ENCODE measurements at places on chromosomes 7 and 10.

- DNase-seq, result no peak
These were observed 76.5 kb upstream of the ADRB1 start for GRCh38 chr10:113967126-113967525.

GRCh38 chr7:106781828-106782544 lies 83.1 kb upstream of the PIK3CG start:
- DNase-seq, result no peak

DNA sequence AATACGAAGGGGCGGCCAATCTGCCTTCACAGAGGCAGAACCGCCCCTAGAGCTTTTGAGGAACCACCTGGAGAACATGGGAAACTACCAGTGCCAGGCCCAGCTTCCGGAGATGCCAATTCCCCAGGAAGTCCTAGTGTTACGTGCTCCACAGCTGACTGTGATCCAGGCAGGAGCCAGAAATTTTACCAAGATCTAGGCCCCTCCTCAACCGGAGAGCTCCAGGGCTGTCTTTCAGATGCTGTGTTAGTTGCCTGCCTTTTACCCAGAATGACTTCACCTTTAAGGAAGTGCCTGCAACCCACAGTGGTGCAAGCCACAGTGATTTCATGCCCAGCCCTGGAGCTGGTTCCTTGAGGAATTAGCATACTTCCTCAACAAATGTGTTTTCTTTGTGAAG lies 62.9 kb downstream of the ELMO1 start:
- no peak for DNase-seq

GRCh38 chr10:71338728-71339495 lies 19.9 kb downstream of the SLC29A3 start:
- no peak for DNase-seq

GRCh38 chr10:43254199-43254730 lies 12.6 kb downstream of the RASGEF1A start:
- DNase-seq, result no peak

GRCh38 chr7:98217623-98218582 lies 6.7 kb downstream of the BHLHA15 start:
- DNase-seq, result no peak

- no peak for DNase-seq
These were observed 72.2 kb upstream of the IL6 start for GRCh38 chr7:22654831-22655230.

GRCh38 chr7:69814421-69814962 lies 216.2 kb downstream of the AUTS2 start:
- no peak for DNase-seq

GRCh38 chr10:111128331-111129180 lies 51.7 kb downstream of the ADRA2A start:
- DNase-seq, result peak; percentile 53

DNA sequence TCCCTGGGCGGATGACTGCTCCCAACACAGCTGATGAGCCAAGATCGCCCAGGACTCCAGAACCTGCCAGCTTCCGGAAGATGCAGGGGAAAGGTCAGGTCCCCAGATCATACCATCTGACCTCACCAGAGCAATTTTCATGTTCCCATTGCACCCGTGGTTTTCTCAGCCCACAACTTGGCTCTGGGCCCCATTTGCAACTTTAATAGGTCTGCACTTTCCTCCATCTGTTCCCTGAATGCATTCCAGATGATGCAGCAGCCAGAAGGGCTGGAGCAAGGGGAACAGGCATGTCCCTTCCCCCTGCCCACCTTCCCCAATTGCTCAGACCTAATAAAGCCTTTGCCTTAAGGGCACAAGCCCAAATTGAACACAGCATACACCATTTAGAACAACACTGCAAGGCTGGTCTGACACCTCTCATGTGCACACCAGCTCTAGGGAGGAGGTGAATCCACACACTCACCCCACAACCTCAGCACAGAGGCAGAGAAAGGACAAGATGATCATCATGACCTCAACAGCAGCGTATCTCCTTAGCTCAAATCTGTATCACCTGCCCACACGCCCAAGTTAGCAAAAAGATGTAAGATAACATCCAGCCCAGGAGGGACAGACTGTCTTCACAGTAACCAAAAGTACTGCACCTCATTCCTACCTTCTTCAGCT lies 87.5 kb downstream of the PLXNA4 start:
- no peak for DNase-seq

DNA sequence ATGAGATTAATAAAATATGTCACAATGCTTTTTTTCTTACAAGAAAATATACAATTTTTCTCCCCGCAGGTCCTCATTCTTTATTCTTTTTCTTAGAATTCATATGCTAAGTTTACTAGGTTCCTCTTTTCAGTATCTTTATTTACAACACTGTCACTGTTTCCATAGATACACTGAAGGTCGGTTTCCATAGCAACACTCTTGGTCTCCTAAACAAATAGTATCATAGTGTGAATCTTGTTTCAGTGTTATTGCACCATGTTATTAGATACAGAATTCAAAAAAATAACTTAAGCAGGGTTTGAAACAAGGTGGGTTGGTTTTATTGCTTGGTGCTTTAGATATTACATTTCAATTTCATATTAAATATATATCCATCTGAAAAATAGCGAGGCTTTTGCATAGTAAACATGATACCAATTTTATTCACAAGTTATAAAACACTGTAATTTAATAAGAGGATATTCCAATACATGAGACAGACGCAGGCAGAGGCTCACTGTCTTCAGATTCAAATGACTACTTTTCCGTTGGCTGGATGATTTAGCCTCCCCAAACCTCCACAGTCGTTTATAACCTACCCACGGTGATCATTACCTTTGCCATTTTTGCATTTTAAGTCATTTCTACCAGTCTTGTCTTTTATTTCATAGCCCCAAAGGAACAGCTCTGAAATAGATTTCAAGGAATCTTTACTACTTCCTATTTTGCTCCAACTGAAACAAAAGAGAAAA lies 88.9 kb upstream of the KLF6 start:
- DNase-seq, result peak; percentile 56

DNA sequence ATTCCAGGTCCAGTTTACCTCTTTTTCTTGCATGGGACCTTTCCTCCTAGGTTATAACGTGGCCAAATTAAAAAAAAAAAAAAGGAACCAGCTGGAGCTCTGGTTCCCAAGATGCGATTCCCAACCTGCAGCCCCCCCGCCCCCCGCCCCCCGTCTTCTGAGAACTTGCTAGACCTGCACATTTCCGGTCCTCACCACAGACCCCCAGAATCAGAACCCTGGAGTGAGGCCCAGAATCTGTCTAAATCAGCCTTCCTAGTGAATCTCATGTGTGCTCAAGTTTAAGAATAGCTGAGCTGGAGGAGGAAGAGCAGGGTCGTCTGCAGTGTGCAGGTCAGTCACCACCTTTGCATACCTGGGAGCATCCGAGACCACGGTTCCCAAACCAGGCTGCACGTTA lies 144.2 kb downstream of the KLF6 start:
- no peak for DNase-seq

DNA sequence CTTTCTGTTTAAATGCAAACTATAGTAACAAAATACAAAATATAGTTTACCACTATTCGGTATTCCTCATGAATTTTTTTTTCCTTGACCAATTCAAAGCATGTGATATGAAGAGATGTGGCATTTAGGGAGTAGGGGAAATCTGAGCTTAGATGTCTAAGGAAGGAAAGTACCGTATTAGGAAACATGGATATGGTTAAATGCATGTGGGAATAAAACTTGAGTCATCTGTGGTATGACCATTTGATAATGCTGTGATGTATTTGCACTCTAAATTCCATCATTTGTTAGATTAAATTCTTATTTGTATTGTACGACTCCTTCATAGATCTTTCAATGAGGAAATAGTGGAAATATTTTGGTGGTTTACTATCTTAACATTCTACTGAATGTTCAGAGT lies 19.7 kb downstream of the AHR start:
- DNase-seq, result no peak

DNA sequence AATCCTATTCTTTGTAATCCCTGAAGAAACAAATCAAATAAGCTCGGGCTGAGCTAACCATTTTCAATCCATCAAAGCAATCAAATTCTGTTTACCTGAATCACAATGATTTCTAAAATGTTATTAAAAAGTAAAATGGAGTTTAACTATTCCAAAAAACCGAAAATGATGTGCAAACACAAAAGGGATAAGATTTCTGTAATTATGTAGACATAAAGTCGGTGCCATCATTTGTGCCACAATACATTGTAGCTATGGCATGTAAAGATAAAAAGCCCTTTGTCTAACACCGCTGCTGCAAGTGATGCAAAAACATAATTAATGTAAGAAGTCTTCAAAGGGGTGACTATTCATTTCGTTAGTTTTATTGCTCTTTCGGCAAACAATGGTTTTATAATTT lies 125.1 kb upstream of the FAM204A start:
- no peak for DNase-seq

DNA sequence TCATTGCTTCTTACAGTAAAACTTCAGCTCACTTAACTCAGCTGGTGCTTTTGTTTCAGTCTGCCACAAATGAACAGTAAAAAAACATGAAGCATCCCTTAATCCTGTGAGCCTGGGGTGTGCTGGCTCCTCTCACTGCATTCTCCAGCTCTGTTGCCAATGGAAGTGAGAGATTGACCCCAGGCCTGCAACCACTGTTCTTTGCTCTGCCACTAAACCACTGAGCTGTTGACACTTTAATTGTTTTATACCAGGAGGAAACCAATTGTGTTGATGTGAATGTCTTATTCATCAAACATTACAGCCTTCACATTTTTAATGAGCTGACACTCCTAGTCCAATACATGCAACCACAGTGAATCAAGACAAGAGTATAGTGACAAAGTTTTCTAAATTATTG lies 69.4 kb upstream of the FZD1 start:
- no peak for DNase-seq

- peak; percentile 55 for DNase-seq
These were observed 8.6 kb downstream of the STAM start for GRCh38 chr10:17652585-17652984.

DNA sequence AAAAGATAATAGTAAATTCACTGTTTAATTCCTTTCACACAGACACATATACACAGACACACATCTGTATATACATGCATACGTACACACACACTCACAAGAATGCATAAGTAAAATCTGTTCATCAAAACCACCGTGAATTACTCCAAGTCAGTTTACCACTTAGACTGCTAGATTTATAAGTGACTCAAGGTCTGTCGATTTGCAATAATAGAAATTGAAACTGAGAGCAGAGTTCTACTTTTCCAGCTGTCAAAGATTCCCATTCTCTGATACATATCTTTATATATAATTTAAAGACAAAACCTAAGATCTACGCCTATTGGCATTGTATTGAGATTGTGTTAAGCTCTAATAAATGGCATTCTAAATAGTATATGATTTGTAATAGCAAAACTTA lies 9.9 kb upstream of the HGF start:
- no peak for DNase-seq

GRCh38 chr7:134435161-134435920 lies 23.6 kb downstream of the AKR1B1 start:
- peak; percentile 73 for DNase-seq

- no peak for DNase-seq
These were observed 110.1 kb downstream of the NPTX2 start for GRCh38 chr7:98727146-98727709.

- no peak for DNase-seq
These were observed 81.3 kb downstream of the CDK6 start for GRCh38 chr7:92754919-92755581.

- no peak for DNase-seq
These were observed 8.8 kb downstream of the TDRD1 start for GRCh38 chr10:114188001-114188400.

DNA sequence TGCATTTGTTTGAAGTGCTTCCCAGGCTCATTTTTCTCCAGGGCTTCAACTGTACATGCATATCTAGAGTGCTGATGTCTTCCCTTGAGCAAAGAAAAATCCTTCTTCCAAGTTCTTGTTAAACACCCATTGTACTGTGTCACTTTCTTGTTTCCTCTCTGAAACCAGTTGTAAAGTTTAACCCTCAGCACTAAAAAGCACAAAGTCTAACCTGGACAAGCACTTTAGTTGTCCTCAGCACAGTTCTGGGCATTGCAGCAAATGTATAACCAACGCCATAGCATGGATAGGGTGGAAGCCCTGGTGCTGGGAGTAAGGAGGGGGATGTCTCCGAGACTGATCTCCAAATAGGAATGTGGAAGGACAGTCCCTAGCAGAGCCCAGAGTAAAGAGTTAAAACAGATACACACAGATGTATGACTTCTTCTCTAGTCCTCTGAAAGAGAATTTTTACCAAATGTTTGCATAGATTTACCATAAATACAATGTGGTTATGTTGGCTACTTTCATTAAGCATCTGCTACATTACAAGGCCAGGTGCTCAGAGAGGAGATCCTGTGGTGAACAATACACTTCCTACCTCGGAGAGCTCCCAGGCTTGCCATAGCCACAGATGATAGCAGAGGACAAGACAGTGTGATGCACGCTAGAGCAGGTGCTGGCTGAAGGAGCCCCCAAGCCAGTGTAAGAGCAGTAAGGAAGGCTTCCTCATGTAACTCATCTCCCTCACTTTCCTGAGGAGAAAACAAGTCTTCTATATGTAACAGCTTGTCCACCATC lies 57.0 kb downstream of the DNAJC12 start:
- no peak for DNase-seq

DNA sequence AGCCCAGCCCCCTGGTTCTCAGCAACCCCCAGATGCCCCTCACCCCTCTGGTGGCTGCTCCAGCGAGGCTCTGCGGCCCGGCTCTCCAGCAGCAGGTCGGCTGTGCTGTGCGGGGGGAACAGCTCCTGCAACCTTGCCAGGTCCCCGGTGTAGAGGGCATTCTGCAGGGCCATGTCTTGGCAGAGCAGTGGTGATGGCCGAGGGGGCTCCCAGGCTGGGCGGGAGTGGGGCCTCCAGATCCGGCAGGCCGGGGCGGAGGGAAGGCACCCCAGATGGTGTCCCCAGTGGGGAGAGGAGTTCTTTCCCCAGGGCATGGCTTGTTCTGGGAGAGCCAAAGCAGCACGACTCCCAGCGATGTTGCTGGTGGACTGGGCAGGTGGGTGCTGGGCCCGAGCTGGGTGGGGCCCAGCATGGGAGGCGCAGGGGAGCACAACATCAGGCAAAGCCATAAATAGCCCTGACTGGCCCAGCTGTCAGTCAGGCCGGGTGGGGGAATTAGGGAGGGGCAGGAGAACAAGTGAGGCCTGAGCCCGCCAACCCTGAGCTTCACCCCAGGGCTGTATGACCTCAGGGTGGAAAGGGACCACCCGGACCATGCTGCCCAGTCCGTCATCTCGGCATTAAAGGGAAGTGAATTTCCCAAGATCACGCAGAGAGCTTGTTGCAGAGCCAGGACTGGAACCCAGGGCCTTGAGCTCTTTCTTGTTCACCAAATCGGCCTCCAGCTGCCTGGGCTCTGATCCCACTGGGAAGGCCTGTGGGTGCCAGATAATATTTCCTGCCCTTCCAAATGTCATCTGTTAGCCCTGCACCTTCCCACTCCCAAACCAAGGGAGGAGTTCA lies 580 bp upstream of the ASB10 start:
- no peak for DNase-seq

GRCh38 chr10:79316671-79317431 lies 30.4 kb upstream of the PPIF start:
- peak; percentile 58 for DNase-seq

GRCh38 chr10:72887043-72887442 lies 6.5 kb upstream of the OIT3 start:
- peak; percentile 25 for DNase-seq

DNA sequence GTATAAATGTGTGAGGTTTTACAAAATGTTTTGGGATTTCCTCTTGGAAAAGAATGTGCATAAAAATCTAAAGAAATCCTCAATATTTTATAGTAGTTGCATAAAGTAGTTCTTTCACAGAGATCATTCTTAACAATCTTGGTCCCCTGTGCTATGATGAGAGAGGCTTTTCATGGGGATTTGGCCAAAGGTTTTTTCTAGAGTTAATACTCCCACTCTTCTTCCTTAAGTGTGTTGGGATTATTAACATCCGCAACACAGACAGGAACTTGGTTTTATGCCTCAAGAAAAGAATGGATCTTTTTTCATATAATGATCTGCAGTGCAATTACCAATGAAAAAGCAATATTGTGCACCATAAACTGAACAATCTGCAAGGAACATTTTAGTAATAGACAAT lies 71.5 kb downstream of the AGMO start:
- no peak for DNase-seq
